ENCODE measurements at places on chromosomes 11 and 22.

- DNase-seq: no peak
Observed at GRCh38 chr11:94753630-94754029, 14.5 kb upstream of the AMOTL1 start.

DNA sequence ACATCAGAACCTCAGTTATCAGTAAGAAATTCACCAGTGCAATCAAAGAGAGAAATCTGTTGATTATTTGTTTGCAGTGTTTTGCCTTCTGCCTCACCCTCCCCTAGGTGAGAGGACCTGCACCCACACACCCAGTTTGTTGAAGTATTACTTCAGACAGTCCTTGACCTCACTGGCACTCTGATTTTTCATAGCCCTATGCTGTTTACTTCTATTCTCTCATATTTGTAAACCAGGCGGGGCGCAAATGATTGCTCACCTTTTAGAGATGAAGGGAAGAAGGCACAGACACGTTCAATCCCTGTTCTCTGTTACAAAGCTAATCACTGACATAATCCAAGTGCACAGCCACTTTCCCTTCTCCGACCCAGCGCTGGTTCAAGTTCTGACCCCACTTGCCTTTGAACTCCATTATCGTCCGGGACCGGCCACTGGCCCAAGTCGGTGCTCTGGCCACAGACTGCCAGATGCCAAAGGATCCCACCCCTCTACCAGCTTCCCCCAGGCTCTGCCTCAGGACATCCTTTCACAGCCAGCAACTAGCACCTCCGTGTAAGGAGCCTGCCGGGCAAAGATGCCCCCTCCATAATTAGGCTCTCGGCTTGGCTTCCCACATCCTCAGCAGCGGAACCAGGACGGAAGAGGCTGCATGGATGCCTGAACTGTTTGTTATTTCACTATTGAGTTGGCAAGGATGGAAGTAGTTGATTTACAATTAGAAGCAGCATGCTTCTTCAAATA, 1.7 kb downstream of the ETS1 start:
- no peak for DNase-seq

DNA sequence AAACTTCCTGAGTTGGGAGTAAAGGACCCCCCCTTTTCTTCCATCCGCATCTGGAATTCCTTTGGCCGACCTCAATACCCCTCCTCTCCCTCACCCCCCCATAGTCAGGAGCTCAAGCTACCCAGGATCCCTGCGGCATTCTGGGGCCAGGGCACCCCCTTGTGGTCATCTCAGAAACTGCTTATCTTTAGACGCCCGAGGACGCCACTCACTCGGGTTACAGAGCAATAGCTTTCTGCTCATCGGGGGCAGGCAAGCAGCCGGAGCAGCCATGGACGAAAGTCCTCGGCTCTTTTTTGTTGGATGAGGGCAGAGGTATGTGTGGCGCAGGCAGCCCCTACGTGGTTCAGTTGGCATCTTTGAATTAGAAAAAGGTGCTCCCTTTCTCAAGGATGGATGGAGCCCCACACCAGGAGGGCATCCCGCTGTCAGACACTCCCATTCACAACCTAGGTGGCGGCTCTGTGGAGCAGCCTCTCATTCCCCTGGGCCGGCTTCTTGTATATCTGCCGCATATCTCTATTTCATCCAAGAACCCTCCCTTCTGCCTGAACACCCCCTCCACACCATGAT, 2.3 kb downstream of the C1QTNF5 start:
- DNase-seq: peak; percentile 65

GRCh38 chr11:134026655-134027343, 42.1 kb upstream of the JAM3 start:
- no peak for DNase-seq

GRCh38 chr22:47564651-47565434, 802.4 kb downstream of the TBC1D22A start:
- DNase-seq: no peak

DNA sequence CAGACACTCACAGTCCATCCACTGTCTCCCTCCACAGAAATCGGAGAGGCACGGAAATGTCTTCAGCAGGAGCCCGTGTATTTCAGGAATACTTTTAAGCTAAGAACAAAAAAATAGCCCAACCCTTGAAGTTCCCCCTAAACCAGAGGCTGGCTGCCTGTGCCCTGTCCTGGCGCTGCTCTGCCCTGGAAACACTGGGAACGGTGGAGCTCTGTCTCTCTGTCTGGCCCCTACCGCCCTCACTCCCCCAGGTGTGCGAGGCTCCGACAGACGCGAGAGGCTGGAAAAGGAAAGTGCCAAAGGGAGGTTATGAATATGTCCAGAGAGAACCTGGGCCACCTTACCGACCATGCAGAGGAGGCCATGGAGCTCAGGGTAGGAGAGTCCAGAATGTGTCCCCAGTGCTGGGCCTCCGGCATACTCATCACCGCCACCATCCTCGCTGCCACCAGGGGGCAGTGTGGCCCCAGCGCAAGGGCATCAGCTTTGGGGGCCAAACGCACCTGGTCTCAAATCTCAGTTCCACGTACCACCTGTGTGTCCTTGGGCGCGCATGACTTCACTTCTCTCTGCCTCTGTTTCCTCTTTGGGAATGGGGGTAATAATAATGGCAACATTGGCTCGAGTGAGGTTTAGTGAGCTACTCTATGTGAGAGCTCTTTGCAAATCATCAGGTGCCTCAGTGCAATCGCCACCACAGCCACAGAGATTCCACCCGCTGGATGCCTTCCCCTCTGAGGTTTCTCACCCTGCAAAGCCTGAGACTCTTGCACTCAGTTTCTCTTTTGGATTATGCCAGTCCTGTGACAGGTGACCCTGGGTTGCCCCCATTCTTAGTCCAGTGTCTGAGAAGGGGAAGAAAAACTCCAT, 10.4 kb upstream of the SLCO2B1 start:
- peak; percentile 69 for DNase-seq

GRCh38 chr11:1351278-1351937, 38.3 kb upstream of the BRSK2 start:
- DNase-seq: no peak

DNA sequence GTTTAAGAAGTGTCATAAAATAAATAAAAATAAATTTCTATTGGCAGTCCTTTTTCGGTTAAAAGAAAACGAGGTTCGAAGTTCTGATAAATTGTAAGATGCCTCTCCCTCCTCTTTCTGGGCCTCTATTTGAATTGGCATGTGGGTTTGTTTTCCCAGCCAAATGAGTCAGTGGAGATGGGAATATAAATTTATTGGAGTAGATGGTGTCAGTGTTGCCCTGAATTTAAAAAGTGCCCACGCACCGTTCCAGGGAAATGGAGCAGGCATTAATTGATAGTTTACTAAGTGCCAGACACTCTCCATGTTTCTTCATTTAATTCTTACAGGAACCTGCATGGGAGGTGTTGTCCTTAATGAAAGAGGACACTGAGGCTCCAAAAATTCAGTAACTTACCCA, 119.2 kb downstream of the FEZ1 start:
- DNase-seq: no peak

GRCh38 chr11:121329781-121330395, 37.3 kb downstream of the SC5D start:
- no peak for DNase-seq

GRCh38 chr11:95143106-95143681, 53.5 kb downstream of the ENDOD1 start:
- DNase-seq: no peak

DNA sequence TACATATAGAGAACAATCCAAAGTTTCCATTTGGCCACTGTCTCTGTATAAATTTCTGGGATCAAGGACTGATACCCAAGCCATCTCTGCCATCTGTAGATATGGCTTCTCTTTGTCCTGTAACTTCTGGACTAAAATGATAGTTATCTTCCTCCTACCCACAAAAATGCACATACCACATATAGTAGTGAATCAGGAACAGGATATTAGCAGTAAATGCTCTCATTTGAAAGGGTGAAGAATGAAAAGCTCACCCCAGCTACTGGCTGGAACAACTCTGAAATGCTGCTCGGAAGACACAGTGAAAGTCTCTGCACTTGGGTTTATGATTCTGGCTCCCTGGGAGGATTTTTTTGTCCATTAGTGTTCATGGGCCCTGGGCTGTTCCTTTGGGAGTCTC, 856.4 kb upstream of the LRRC4C start:
- DNase-seq: no peak

- DNase-seq: no peak
Observed at GRCh38 chr11:103633068-103633788, 403.2 kb upstream of the DDI1 start.

GRCh38 chr11:76181371-76181770, 24.9 kb downstream of the WNT11 start:
- no peak for DNase-seq

- no peak for DNase-seq
Observed at GRCh38 chr11:114586797-114587196, 8.8 kb downstream of the NXPE4 start.

DNA sequence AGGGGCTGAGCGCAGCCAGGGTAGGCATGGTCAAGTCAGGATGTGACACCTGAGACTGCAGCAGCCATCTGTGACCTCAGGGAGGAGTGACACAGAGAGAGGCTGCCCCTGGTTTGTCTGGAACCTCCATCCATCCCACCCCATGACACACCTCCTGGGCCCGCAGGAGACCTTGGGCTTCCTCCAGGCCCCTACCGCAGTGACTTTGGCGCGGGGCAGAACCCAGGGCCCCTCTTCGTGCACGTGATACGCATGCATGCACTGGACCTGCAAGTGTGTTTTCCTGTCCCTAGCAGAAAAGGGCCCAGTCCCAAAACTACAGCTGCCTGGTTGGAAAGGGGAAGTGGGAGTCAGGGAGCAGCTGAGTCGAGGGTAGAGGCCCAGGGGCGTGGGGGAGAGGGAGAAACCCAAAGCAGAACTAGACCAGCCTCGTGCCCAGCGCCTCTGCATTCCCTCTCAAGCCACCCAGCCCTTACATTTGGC, 7.9 kb upstream of the CYTH4 start:
- DNase-seq: peak; percentile 54

DNA sequence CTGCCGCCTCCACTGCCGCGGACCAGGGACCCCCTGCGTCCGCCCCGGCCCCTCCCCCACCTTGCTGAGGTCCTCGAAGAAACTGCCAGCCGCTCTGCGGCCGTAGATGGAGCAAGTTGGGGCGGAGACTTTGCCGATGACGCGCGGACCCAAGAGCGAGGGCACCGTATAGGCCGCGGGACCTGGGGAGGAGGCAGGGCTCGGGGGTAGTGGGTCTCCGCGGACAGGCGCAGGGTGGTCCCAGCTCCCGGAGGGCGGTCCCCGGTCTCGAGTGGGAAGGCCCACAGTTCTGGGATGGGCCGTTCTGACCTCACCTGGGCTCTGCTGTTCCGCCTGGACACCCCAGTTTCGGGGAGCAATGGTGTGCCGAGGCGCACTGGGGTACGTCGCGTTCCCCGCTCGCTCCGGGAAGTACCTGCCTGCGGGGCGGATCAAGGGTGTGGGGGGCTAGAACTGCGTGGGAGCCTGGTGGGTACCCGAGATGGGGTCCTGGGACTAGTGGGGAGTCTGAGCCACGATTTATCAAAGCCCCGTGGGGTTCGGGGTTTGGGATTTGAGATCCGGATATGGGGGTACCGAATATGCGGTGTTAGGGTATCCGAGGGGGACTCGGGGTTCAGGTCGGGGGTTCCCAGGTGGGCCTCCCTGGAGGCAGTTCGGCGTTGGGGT, 1.2 kb upstream of the TYMP start:
- DNase-seq: peak; percentile 87

DNA sequence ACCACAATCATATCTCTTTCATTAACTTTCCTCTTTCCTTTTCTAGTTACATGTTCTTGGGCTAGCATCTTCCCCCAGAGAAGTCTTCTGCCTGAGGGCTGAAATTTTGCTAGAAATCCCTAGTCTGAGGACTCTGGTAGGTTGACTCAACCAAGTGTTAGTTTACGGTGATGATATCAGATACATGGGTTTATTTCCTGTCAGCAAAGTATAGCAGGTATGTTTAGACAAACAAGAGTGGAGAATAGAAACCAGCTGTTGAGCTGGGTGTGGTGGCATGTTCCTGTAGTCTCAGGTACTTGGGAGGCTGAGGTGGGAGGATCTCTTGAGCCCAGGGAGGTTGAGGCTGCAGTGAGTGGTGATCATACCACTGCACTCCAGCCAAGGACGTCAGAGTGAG, 11.2 kb downstream of the FOLR1 start:
- no peak for DNase-seq

GRCh38 chr22:42365111-42365865, 66.9 kb downstream of the NFAM1 start:
- no peak for DNase-seq

DNA sequence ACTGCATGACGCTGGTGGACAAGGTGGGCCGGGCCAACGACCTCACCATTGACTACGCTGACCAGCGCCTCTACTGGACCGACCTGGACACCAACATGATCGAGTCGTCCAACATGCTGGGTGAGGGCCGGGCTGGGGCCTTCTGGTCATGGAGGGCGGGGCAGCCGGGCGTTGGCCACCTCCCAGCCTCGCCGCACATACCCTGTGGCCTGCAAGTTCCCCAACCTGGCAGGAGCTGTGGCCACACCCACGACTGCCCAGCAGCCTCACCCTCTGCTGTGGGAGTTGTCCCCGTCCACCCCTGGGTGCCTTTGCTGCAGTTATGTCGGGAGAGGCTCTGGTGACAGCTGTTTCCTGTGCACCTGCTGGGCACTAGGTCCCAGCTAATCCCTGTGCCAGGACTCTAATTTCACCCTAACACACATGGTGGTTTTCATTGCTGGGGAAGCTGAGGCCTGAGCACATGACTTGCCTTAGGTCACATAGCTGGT, 49.0 kb upstream of the PPP6R3 start:
- DNase-seq: no peak

DNA sequence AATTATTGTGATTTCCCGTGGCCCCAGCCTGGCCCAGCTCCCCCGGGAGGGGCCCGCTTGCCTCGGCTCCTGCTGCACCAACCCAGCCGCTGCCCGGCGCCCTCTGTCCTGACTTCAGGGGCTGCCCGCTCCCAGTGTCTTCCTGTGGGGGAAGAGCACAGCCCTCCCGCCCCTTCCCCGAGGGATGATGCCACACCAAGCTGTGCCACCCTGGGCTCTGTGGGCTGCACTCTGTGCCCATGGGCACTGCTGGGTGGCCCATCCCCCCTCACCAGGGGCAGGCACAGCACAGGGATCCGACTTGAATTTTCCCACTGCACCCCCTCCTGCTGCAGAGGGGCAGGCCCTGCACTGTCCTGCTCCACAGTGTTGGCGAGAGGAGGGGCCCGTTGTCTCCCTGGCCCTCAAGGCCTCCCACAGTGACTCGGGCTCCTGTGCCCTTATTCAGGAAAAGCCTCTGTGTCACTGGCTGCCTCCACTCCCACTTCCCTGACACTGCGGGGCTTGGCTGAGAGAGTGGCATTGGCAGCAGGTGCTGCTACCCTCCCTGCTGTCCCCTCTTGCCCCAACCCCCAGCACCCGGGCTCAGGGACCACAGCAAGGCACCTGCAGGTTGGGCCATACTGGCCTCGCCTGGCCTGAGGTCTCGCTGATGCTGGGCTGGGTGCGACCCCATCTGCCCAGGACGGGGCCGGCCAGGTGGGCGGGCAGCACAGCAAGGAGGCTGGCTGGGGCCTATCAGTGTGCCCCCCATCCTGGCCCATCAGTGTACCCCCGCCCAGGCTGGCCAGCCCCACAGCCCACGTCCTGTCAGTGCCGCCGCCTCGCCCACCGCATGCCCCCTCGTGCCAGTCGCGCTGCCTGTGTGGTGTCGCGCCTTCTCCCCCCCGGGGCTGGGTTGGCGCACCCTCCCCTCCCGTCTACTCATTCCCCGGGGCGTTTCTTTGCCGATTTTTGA, 3.3 kb upstream of the ANKRD13D start:
- DNase-seq: peak; percentile 20
